ENCODE measurements at places on chromosomes 2 and 18.
A peak's percentile ranks its signal among the peaks of the same experiment; 100 is the strongest.

DNA sequence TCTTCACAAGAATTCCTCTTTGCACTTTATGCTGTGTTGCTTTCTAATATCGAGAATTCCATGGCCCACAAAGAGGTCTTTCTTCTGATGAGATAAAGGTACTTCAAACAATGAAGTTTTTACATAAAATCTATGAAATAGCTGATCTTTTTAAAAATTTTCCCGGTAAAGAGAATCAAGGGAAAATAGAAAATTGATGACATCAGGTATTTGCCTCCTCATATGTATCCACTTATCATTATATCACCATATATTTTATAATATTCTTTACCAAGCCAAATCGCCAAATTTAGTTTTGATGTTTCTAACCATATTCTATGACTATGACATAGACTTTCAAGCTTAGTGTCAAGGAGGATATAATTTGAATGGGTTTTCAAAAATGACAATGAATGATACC lies 139.8 kb downstream of the CHST9 start:
- no peak for DNase-seq

- peak; percentile 38 for DNase-seq
Measured at GRCh38 chr2:193584522-193584938, 1389.8 kb upstream of the TMEFF2 start.

DNA sequence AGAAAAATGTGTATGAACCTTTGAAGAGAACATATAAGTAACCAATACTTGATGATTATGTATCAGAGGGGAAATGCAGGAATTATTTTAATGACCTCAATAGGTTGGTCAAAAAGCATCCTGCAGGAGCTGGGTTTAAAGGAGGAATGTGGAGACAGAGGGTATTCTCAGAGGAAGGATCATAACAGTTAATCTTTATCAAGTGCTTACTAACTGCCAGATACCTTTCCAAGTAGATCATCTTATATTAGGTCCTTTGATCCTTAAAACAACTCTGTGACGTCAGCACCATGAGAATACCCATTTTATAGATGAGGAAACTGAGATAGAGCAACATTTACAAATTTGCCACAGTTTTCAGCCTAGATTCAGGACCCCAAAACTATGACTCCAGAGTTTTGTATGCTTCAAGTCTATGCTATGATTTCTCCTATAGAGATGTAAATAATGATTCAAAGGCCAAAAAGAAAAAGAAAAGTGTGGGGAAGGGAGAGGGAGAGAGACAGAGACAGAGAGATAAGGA lies 3.0 kb downstream of the RFTN2 start:
- DNase-seq: no peak

GRCh38 chr2:39252888-39253518 lies 9.2 kb upstream of the CDKL4 start:
- no peak for DNase-seq

- no peak for DNase-seq
Measured at GRCh38 chr2:17780546-17780945, 26.6 kb downstream of the GEN1 start.

GRCh38 chr2:43569921-43570320 lies 25.9 kb downstream of the THADA start:
- DNase-seq: no peak

DNA sequence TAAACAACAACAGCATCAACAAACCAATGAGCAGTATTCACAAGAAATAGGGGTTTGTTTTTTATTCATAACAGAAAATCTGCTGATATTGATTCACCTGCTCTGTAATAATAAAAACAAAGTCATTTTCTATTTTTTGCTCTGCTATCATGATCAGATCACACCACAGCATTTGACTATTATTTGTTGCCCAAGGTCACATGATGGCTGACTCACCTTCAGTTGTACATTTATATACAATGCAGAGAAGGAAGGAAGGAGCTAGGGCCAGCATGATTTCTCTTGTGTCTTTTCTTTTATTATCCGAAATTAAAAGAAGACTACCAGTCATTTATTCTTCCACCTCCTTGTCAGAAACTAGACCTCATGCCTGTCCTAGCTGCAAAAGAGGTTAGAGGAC lies 1427.7 kb upstream of the CELF4 start:
- no peak for DNase-seq

DNA sequence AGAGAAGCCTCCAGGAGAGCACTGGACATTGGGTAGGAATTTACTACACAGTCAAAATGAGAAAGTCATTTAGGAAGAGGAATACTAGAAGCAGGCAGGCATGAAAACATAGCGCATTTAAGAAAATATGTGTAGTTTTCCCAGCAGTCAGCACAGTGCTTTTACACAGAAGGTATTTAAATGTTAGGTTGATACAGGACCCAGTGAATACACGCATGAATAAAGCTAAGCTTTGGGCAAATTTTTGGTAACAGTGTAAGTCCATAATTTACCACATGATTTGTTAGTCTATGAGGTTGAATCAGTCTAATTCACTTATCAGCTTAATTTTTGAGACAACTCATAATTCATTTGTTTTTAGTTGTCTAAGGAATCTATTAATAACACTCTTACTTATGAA lies 421.7 kb upstream of the CDH20 start:
- DNase-seq: no peak

DNA sequence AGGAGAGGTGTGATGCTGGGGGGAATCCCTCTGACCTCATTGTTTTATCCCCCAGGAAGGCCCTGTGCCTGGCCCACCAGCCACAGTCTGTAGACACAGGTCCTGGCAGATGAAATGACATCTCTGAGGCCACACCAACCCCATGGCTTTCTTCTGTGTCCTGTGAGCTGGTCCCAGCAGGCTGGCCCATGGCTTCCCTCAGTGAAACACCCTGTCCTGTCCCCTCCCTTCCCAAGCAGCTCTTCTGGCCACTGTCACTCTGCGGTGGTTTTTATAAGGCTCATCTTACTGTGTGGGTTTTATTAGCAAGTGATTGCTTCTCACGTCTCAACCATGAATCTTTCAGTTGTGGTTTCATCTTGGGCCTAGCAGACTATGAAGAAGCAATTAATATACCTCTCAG lies 102.8 kb upstream of the STPG4 start:
- no peak for DNase-seq

- DNase-seq: no peak
Measured at GRCh38 chr18:58042826-58043490, 1.1 kb upstream of the NEDD4L start.

DNA sequence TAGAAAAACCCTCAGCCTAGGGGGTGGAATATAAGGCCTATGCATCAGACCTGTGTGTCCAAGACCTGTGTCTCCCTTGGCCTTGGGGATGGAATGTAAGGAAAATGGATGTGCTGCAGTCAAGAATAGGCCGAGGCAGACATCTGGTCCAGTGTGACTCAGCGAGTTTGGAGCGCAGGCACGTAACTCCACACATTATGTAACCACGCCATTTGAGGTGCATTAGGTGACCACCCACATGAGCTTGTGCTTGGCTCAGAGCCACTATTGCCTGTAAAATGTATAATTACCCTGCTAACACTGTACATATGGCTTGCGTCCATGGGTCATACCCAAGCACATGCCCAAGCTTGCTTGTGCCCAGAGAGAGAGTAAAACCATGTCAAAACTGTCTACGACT lies 580.9 kb upstream of the HNMT start:
- peak; percentile 33 for DNase-seq

DNA sequence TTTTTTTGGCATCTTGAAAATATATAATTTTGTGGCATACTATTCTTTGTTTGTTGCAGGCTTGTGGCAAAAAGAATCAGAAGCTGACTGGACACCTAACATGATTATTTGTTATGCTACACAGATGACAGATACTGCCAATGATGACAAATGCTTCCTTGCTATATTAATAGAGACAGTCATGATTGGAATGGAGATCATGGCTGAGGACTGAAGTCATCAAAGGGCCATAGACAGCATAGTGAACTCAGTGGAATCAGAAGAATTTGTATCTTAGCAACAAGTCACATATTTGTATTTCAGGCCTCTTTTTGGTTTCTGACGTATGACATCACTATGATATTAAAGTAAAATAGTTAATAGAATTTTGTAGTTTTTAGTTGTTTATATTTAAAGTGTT lies 1003.8 kb upstream of the DDX18 start:
- no peak for DNase-seq

- peak; percentile 90 for DNase-seq
Measured at GRCh38 chr2:100260712-100261620, 61.3 kb downstream of the LONRF2 start.

DNA sequence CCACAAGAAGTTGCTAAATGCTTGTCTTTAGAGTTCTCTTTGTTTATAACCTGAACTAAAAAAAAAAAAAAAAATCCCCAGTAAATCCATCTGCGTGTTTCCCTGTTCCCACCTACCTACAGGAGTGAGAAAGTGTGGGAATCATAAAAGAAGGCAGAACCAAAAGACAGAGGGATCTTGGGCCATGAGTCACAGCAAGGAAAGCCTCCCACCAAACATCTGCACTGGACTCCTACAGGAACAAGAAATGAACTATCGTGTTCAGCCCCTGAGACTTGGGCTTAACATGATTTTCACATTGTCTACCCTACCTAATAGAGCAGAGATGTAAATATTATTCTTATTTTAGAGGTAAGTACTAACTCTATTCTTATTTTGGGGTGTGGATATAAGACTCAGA lies 1761.2 kb upstream of the CELF4 start:
- no peak for DNase-seq

GRCh38 chr2:239295377-239296019 lies 105.3 kb downstream of the HDAC4 start:
- no peak for DNase-seq

- DNase-seq: no peak
Measured at GRCh38 chr2:236550290-236550689, 19.3 kb upstream of the ACKR3 start.

DNA sequence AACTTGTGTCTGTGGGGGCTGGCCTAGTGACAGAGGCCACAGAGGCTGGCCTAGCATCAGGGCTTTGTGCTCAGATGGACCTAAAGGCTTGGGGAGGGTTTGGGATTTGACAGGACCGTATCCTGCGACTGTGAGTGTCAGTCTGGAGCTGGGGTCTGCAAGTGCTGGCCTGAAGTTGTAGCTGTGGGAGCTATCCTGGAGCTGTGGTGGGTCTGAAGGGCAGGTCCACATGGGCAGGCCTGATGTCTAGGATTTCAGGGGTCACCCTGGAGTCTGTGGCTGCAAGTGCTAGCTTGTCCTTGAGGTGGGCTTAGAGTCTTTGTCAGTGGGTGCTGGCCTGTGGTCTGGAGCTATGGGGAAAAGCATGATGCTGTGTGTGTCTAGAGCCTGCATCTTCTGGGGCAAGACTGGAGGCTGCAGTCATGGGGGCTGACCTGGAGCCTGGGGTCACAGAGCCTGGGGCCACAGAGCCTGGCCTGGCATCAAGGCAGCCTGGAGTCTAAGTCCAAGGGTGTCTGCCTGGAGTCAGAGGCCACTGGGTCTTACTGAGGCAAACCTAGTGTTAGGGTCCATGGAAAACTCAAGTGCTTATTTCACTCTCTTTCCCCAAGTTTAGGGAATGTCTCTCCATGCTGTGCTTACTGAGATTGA lies 3.6 kb downstream of the REG3A start:
- no peak for DNase-seq

- DNase-seq: no peak
Measured at GRCh38 chr2:9025746-9026145, 22.3 kb upstream of the MBOAT2 start.

- DNase-seq: no peak
Measured at GRCh38 chr2:55809875-55810621, 113.5 kb downstream of the EFEMP1 start.

Measured in NAMALWA (cell line).